Activated naive CD4-positive, alpha-beta T cell treated with anti-CD3 and anti-CD28 coated beads, Interleukin-2, amount 10 ng/mL, durations not matched to agents 7 days and 5 days (primary cell): ENCODE measurements at places on chromosomes 1 and 21.

DNA sequence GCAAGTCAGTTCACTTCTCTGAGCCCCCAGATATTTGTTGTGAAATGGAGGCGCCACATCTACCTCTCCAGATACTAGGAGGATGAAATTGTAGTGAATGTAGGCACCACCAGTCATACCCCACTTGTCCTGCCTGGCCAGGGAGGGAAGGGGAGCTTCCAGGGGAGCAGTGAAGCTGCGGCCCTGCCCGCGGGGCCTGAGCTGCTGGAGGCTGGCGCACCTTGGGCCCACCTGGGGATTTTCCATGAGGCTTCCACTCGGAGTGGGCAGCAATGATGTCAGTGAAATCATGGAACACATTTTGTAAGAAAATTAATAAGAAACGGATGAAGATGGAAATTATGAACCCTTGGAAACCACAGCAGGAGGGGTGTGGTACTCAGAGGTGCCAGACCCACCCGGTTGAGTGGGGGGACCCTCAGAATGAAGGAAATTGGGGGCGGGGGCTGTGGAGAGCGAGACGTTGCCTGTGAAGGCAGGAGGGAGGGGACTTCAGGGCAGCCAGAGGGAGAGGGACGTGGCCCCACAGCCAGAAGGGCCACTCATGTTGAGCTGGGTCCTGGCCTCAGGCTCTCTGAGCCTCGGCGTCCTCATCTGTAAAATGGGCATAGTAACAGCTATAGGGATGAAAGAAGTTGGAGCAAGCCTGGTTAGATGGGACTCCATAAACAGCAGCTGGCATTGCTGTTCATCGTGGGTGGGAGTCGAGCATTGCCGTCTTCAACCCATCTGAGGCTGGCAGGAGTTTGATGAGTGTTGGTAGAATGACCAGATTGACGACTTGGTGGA lies 101.6 kb downstream of the EPHB2 start:
- DNase-seq: no peak

- no peak for DNase-seq
Observed at GRCh38 chr21:45401916-45402900, 2.8 kb upstream of the COL18A1 start.

- no peak for DNase-seq
Observed at GRCh38 chr1:228148196-228148861, 1.4 kb upstream of the GJC2 start.

DNA sequence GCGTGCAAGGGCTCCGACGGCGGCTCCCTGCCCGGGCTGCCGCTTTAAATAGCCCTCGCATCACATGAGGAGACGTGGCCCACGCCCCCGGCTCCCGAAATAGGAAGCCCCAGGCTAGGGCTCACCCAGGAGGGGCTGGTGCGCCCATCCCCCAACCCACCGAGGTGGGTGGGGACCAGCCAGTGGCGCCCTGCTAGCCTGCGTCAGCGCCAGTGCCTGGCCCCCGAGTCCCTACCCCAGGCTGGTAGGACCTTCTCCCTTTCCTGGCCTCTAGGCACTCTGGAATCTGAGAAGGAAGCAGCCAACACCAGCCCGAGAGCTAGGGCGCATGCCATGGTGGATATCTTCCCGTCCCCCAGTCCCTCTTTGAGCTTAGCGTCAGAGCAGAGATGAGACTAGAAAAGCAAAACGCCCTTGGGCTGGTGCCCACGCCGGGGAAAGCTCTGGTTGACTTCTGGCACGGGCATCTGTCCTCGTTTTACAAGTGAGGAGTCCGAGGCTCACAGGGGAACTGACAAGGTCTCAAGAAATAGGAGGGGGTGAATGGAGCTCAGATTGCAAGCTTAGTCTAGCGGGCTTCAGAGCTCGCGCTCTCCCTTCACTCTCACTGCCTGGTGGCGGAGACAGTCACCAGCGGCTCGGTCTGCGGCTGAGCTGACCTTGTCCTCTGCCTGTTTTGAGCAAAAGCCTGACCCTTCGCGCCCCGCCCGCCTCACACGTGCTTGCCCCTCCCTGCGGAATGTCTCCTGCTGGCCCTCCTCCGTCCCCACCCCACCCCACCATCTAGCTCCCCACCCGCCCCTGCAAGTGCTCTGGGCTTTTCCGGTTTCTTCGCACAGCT lies at the start of gene FABP3:
Gene FABP3, minus strand, starts transcription at position 21 of the 841 bp plus-strand sequence. CDS start 62 bp downstream, outside the sequence.
- DNase-seq: peak; percentile 49

DNA sequence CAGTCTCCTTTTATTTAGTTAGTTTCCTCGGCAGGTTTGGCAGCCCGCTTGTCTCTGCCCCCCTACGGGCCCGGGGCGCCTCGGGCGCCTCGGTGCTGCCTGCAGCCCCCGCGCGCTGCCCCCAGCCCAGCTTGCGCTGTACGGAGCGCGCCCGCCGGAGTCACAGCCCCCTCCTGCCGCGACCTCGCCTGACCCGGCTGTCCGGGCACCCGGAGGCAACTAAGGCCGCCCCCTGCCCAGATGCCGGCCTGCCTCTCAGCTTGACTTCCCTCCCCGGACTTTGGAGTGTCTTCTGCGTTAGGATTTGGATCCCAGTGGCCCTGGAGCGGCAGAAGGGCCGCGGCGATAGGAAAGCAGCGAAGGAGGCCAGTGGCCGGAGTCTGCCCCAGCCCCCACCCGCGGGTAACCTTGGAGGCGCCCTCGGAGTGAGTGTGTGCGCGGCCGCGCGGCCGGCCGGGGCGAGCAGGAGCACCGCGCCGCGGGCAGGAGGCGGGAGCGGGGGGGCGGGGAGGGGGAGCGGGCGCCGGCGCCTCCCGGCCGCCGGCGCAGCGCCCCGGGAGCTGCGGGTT lies 7.6 kb downstream of the CDKN2C start:
- peak; percentile 47 for DNase-seq

- DNase-seq: no peak
Observed at GRCh38 chr1:156599811-156600210, 1.5 kb downstream of the GPATCH4 start.

DNA sequence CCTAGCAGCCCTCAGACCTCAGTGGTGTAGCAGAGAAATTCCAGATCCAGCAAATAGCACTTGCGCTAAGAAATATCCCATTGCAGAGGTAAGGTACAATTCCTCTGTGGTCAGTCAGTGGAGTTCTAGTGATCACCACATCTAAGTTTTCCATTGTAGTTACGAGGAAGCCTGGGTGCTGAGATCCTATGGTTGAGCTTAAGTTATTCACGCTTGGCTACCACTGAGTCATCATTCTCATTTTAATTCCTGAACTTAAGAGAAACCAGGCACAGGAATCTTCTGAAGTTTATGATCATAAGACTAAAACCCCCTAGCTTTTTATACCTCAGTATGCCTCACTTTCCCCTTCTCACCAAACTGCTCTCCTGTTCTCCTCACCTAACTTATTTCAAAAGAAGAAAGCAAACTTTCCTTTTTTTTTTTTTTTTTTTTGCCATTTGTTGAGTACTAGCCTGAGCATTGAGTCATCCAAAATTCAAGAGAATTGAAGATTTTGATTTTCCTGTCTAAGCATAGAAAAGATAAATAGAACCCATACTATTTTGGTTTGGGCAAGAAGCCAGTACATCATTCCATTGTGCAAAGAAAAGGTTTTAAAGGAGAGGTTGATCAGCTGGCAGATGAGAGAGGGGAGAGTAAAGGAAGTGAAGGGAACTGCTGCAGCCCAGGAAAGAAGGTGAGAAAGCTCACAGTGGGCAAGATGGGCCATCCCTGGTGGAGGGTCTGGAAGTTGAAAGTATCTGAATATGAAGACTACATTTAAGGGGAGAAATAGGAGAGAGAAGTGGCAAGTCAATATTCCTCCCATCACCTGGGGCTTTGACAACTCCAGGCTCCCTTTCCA lies 39.9 kb downstream of the SERBP1 start:
- no peak for DNase-seq

DNA sequence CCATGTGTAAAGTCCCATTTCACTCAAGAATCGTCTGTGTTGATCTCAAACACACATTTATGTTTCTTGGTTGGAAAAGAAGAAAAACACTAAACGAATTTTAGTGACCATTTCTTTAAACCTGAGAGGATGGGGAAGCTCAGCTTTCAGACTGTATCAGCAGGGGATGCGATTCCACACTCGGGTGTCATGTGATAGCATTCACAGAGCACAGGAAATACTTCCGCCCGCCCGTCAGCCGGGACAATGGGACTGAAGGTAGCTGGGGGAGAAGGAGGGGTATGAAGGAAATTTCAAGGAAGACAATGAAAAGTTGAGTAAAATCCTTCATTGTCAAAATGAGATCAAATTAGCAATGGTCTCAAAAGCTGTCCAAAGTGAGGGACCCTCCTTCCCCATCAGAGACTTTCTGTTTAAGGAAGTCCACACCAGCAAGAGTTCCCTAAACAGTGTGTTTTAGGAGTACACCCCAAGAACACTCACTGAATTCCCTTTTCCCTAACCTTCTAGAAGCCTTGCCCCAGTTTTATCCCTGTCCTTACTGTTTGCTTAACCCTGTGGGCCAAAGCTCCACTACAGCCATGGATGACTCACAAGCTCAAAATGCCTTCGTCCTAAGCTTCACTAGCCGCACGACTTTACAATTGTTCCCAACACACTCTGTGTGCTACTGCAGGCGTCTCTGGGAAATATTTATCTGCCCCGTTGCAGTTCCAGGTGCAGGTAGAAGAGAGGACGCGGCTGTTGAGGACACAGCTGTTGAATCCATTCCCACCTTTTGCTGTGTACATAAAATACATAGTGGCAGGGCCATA lies 51.4 kb upstream of the SIM2 start:
- DNase-seq: no peak

DNA sequence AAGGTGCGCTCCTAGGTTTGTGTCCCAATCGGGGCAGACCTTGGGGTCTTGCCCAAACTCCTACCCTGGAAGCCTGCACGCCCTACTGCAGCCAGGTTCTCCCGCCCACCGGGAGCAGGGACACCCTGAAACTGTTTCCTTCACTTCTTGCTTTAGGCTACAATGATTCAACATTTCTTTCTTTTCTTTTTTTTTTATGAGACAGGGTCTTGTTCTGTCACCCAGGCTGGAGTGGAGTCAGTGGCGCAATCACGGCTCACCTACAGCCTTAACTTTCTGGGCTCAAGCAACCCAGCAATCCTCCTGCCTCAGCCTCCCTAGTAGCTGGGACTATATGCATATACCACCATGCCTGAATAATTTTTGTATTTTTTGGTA lies 75.8 kb downstream of the ITPKB start:
- no peak for DNase-seq

- no peak for DNase-seq
Observed at GRCh38 chr1:97647776-97648175, 273.1 kb downstream of the DPYD start.

DNA sequence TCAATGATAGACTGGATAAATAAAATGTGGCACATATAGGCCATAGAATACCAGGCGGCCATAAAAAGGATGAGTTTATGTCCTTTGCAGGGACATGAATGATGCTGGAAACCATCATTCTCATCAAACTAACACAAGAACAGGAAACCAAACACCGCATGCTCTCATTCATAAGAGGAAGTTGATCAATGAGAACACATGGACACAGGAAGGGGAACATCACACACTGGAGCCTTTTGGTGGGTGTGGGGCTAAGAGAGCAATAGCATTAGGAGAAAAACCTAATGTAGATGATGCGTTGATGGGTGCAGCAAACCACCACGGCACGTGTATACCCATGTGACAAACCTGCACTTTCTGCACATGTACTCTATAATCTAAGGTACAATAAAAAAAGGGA lies 883.4 kb upstream of the PRMT6 start:
- DNase-seq: no peak

DNA sequence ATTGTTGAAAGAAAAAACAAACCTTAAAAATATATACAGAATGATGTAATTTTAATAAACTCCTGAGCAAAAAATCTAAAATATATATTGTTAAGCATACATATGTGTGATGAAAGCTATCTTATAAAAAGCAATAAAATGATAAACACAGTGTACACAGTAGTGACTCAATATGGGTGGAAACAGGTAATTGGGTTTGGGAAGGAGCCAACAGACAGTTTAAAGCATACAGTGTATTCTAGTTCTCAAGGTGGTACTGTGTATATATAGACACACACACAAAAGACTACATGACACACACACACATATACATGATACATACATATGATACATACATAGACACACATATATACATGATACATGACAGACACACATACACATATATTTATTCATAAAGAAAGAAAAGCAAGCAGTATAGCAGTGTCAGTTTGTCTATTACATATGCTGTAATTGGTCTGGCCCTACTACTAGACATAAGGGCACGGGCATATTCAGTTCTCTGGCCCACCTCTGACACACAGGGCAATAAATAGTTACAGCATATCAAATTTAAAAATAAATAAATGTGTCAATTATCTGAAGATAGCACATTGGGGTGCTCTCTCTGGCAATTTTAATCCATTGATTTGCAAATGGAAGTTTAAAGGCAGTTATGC lies 330.2 kb downstream of the S1PR1 start:
- DNase-seq: no peak

DNA sequence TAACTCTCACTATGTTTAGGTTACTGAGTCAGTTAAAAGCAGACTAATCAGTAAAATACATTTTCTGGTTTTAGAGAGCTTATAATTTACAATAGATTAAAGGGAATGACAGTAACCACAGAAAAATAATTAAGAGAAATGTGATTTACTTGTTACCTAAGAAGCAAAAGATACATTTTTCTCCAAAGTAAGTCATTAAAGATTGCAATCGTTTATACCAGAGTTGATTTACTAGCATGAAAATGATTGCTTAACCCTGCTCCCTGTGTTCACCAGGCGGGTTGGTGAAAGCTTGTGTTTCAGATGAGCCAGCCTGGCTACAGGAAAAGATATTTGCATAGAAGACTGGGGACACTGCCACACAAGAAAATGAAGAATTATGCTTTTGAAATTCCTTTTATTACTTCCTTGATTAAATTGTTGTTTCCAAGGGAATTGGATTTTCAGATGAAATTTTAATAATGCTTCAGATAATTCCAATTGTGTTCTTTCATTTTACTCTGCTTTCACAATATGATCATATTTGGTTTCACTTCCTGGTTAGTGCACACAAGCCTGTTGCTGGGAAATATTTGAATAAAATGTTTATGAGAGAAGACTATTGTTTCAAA lies 27.9 kb downstream of the LRRC8B start:
- no peak for DNase-seq

GRCh38 chr1:171521567-171521966 lies 36.2 kb downstream of the PRRC2C start:
- no peak for DNase-seq

GRCh38 chr1:112961072-112961471 lies 5.1 kb upstream of the SLC16A1 start:
- DNase-seq: no peak

GRCh38 chr1:19698181-19698580 lies 33.5 kb downstream of the HTR6 start:
- DNase-seq: no peak

- DNase-seq: no peak
Observed at GRCh38 chr1:168261390-168261789, 19.3 kb upstream of the TBX19 start.

- no peak for DNase-seq
Observed at GRCh38 chr1:51875291-51875772, 3.2 kb downstream of the NRDC start.

DNA sequence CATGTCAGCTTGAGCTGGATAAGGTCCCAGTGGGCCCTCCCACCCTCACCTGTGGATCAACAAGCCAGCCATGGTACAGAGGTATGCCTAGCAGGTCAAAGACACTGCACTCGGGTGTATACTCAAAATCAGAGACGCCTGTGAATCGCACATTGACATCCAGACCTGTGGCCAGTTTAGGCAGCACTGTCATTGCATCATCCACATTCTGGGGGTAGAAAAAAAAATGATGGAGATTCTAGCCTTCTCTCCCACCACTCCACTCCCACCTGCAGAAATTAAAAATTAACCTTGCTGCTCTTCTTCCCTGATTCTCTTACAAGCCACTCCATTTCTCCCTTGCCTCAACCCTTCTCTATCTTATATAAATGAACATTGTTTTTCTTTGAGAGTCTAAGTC lies 6.3 kb downstream of the MINDY1 start:
- no peak for DNase-seq
